ENCODE measurements at places on chromosomes 11 and 22. TPM values are rescaled to one million over a fixed set of nuclear protein-coding genes. Genes with fewer than 3 reads are reported as not detected.

The GLYAT gene
- not detected for total RNA-seq

DNA sequence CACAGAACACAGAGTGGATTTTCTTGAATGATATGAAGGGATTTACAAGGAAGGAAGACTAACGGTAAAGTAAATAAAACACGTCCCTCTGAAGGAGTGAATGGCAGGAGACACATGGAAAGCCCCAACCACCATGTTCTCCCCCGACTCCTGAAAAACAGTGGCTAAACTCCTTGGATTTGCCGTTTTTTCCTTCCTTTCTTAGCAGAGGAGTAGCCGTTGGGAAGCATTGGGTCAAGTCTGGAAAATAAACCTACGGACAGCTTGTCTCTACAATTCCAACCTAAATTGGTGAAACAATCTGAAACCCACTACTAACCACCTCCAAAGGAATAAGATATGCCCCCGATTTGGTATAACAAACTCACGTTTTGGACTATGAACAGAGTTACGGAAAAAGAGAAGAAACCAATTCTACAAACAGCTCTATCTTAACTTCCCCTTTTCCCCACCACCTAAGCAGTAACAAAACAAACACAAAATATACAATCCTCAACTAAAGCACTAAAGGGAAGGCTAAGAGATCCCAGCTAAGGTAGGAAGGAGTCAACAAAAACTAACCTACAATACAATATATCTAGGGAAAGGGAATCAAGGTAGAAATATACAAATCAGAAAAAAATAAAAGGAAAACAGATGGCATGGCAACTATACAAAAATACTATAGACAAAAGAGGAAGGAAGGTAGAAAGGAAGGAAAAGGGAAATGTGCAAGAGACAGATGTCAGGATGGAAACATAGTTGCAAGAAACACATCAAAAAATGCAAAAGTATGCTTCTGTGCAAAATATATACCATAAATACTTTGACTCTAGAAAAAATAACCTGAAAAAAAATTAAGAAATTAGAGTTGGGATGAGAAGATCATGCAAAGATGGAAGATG lies 43.8 kb upstream of the LYVE1 start:
- no peak overlapping the region for H3K4me3 ChIP-seq
- H3K4me1 ChIP-seq = peaks cover 7% of the 10 kb centered on the region
- DNase-seq = no peak
- no peak overlapping the region for H3K27ac ChIP-seq
- H3K27me3 ChIP-seq = no peaks in the 10 kb centered on the region
- no peaks in the 10 kb centered on the region for H3K36me3 ChIP-seq

GRCh38 chr11:94526645-94527438 lies 14.6 kb downstream of the C11orf97 start:
- no peaks in the 10 kb centered on the region for H3K27me3 ChIP-seq
- DNase-seq = peak; percentile 17
- H3K4me3 ChIP-seq = no peak overlapping the region
- no peak overlapping the region for H3K27ac ChIP-seq
- no peaks in the 10 kb centered on the region for H3K4me1 ChIP-seq
- H3K36me3 ChIP-seq = no peaks in the 10 kb centered on the region

DNA sequence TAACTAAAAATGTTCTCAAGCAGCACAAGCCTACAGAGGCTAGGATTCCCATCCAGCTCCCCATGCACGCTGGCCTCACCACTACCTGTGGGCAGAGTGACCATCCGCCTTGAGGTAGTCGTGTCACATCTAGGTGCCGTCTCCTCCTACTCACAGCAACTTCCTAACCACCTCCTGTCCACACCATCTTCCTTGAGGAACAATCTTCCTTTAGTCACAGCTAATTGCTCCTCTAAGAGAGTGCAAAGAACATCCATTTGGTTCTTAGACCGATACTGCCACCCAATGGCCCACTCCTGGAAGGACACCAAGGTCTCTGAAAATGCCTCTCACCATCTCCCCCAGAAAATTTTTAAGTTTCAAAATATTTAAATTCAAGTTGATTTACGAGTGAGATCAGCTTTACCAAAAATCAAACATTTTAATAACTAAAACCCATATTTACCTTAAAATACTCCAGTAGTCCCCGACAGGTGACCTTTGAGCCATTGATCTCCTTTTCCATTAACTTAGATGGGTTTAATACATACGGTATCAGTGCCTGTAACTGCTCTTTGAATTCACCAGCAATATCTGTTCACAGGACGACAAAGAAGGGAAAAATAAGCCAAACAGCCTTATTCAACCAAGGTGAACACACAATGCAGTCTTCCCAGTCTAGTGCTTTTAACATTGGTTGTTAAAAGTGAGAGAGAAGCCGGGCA lies 21.7 kb upstream of the PLAAT3 start:
- H3K27ac ChIP-seq = no peak overlapping the region
- H3K36me3 ChIP-seq = peaks cover 51% of the 10 kb centered on the region
- peak; percentile 83 for DNase-seq
- H3K4me1 ChIP-seq = no peaks in the 10 kb centered on the region
- H3K4me3 ChIP-seq = no peak overlapping the region

The TTC36 gene
- 1.1 TPM for total RNA-seq

GRCh38 chr11:9535189-9535781 lies 38.2 kb upstream of the WEE1 start:
- H3K4me3 ChIP-seq = no peak overlapping the region
- H3K36me3 ChIP-seq = no peaks in the 10 kb centered on the region
- no peaks in the 10 kb centered on the region for H3K27me3 ChIP-seq
- no peak overlapping the region for H3K27ac ChIP-seq
- DNase-seq = peak; percentile 67

DNA sequence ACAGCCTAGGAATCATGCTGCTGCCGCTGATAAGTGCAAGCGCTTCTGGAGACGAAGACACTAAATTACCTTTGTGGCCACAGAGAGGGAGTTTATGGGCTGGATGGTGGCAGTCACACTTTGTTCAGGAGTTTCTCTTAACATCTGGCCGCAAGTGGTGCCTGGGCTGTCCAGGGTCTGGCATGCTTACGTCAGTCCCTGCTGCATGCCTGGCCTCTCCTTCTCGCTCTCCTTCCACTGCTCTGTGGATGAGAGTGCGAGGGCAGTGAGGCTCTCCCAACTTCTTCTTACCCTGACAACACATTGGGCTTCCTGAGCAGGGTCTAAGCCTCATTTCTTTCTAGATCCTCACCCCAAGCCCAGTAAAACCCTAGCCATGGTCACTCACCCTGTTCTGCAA lies 160.7 kb upstream of the SEZ6L start:
- H3K27me3 ChIP-seq = no peaks in the 10 kb centered on the region
- no peaks in the 10 kb centered on the region for H3K4me1 ChIP-seq
- H3K27ac ChIP-seq = no peak overlapping the region
- DNase-seq = no peak
- no peaks in the 10 kb centered on the region for H3K36me3 ChIP-seq
- no peak overlapping the region for H3K4me3 ChIP-seq

The CD82 gene
- total RNA-seq = 16.0 TPM

DNA sequence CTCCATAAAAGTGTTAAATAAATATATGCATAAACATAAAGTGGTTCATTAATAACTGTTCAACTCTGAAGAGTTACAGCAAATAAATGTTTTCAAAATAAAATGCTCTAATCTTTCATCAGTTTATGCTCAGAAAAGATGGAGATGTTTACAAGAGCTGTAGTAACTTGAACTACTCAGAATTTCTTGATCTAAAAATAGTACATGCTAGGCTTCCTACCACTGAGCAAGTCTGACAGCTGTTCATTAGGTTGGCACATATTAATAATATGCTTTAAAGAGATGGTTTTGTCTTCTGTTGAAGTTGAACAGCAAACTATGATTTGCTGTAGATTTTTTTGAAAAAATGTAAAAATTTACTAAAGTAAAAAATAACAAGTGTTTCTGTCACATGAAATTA lies 10.8 kb upstream of the SLN start:
- H3K27me3 ChIP-seq = peaks cover 36% of the 10 kb centered on the region
- no peak for DNase-seq
- no peaks in the 10 kb centered on the region for H3K4me1 ChIP-seq
- no peak overlapping the region for H3K4me3 ChIP-seq
- no peak overlapping the region for H3K27ac ChIP-seq

The ELF5 gene
- not detected for total RNA-seq

The ELMOD1 gene
- not detected for total RNA-seq

GRCh38 chr11:118933486-118933885 lies 7.8 kb upstream of the BCL9L start:
- no peaks in the 10 kb centered on the region for H3K27me3 ChIP-seq
- peaks cover 10% of the 10 kb centered on the region for H3K4me1 ChIP-seq
- no peak overlapping the region for H3K4me3 ChIP-seq
- no peak overlapping the region for H3K27ac ChIP-seq
- H3K36me3 ChIP-seq = no peaks in the 10 kb centered on the region

GRCh38 chr11:74937696-74938475 lies 11.0 kb downstream of the XRRA1 start:
- DNase-seq = no peak
- no peaks in the 10 kb centered on the region for H3K4me1 ChIP-seq
- no peaks in the 10 kb centered on the region for H3K27me3 ChIP-seq
- H3K4me3 ChIP-seq = no peak overlapping the region
- H3K36me3 ChIP-seq = no peaks in the 10 kb centered on the region
- no peak overlapping the region for H3K27ac ChIP-seq

- no peak for DNase-seq
- H3K4me1 ChIP-seq = peaks cover 11% of the 10 kb centered on the region
- no peaks in the 10 kb centered on the region for H3K36me3 ChIP-seq
- H3K27ac ChIP-seq = no peak overlapping the region
- no peak overlapping the region for H3K4me3 ChIP-seq
These were observed 3.4 kb downstream of the CAPN1 start for GRCh38 chr11:65185171-65185570.

The OR4S2 gene
- total RNA-seq = not detected

The CDC42EP2 gene
- 5.4 TPM for total RNA-seq

- H3K27me3 ChIP-seq = no peaks in the 10 kb centered on the region
- H3K36me3 ChIP-seq = no peaks in the 10 kb centered on the region
- no peak overlapping the region for H3K4me3 ChIP-seq
These were observed 37.3 kb upstream of the TEAD1 start for GRCh38 chr11:12636871-12637410.

DNA sequence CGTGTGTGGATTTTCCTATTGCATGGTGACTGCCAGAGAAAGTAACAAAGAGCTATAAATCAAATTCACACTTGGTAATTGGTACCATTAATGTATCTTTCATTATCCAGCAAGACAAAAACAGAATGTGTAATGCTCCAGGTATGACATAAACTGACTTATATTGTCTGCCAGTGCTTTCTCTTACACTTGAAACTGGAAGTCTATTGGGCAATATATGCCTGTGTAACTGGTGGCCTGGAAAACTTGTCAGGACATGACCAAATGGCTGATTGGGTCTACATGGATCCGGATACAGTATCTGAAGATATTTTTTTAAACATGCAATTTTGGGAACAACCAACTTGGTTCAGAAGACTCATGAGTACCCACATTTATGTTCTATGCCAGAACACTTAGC lies 174.6 kb upstream of the ARHGAP42 start:
- H3K4me1 ChIP-seq = no peaks in the 10 kb centered on the region
- H3K4me3 ChIP-seq = no peak overlapping the region
- H3K36me3 ChIP-seq = no peaks in the 10 kb centered on the region
- no peaks in the 10 kb centered on the region for H3K27me3 ChIP-seq

The OR5AP2 gene
- total RNA-seq = not detected

The CLMP gene
- 45.9 TPM for total RNA-seq

The TOP3B gene
- 60.4 TPM for total RNA-seq

The OR52E8 gene
- total RNA-seq = not detected

DNA sequence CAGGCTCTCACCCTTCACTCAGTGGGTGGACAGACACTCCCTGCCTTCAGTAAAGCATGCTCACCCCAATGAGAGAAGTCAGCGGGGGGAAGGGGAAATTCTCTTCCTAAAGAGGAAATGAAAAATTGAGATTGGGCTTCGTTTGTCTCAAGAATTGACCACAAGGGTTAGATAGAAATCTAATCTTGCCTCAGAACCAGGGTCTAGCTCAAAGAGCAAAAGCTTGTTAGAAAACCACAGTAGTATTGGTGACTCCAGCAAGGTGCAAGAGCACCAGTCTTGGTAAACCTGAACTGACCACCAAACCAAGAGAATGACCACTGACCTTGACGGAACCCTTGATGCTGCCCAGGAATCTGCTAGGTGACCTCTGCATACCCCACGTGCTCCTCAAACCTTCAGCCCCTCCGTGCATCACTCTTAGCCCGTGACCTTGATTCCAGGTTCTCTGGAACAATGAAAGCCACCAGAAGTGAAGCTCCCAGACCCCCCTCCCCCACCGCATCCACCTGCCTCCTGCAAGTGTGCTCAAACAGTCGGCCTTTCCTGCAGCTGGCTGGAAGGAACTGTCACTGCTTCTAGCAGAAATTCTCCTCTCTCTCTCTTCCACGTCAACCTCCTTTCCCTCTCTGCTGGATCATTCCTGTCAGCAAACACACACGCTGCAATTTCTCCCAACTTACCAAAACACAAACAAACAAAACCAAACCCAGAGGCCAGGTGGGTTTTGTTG lies 3.1 kb upstream of the TMA7B start:
- no peaks in the 10 kb centered on the region for H3K27me3 ChIP-seq
- no peaks in the 10 kb centered on the region for H3K4me1 ChIP-seq
- H3K36me3 ChIP-seq = no peaks in the 10 kb centered on the region
- no peak for DNase-seq
- H3K27ac ChIP-seq = no peak overlapping the region

DNA sequence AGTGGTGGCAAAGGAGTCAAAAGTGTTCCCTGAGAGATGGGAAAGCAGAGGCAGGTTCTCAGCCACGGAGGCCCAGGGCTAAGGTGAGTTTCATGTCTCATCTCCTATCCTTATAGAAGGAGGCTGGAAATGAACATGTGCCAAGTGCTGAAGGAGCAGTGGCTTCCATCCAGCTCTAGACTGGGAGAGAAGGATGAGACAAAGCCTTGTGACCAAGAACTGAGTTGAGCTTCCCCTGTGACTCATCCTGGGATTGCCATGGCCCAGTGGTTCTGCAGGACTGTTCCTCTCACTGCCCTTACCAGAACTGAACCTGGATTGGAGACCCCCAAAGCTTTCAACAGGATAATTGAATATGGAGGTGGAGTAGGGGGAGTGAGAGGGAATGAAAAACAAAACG lies 16.7 kb upstream of the OR9Q1 start:
- H3K27ac ChIP-seq = no peak overlapping the region
- no peaks in the 10 kb centered on the region for H3K27me3 ChIP-seq
- no peaks in the 10 kb centered on the region for H3K36me3 ChIP-seq
- peaks cover 15% of the 10 kb centered on the region for H3K4me1 ChIP-seq

The SHISAL1 gene
- total RNA-seq = 2.5 TPM
